Nucleus accumbens (tissue), 56 donors: ENCODE measurements at places on chromosomes 11 and 22.

DNA sequence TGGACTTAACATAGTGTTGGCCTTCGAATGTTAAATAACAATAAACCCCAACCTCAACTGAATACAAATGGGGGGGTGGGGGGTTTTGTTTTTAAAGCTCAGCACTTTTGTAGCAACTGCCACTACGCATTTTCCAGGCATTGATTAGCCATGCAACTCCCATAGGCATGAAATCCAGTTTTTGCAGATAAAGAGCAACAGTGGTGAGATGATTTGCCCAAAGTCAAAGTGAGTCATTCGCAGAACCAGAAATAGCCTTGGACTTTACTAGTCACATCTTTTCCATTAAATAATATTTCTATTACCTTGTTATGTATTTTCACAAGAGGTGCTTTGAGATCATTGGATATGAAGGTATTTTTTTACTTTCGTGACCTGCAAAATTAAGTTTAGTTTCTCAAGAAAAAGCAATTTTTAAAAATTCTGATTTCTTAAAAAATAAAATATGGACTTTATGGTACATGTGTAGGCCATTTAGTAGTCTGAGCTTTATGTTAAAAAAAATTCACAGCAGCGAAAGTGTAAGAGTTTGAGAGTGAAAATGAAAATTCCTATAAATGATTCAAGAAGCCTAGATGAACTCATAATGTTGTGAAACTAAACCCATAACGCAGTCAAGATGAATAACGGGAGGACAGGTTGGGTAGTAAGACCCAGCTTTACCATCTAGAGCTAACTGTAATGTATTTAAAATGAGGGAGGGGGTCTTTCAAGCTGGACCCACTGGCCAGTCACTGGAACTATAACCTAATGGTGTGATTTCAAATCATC is 1.9 kb upstream of the PHF21A start:
- no peak for DNase-seq

DNA sequence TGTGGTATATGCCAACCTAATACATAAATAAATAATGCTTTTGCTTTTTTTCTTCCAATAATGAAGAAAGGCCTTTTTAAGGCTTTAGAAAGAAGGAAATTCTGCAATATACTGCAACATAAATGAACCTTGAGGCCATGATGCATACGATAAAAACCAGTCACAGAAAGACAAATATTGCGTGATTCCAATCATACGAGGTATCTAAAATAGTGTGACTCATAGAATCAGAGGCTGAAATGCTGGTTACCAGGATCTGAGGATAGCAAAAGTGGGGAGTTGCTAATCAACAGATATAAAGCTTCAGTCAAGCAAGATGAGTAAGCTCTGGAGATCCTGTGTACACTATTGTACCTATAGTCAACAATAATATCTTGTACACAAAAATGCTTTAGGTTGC is 24.2 kb downstream of the MS4A6A start:
- DNase-seq: no peak

DNA sequence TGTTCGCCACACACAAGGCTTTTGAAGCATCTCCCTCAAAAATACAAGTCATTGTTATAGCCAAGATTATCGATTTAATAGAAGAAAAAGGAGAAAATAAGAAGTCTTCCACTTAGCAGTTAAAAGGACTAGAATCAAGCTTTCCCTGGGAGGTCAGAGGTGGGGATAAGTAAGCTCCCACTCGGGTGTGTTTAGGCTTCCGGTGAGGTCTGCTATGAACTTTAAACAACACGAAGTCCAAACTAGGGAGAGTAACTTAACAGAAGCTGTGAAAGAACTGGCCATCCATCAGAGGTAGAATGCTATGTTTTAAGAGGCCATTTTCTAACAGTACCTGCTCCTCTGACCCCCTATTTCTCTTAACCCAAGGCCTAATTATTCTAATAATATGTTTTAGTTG is 91.4 kb upstream of the APOA1 start:
- DNase-seq: no peak

- DNase-seq: no peak
Measured at GRCh38 chr11:129636926-129637325, 178.7 kb upstream of the TMEM45B start.

DNA sequence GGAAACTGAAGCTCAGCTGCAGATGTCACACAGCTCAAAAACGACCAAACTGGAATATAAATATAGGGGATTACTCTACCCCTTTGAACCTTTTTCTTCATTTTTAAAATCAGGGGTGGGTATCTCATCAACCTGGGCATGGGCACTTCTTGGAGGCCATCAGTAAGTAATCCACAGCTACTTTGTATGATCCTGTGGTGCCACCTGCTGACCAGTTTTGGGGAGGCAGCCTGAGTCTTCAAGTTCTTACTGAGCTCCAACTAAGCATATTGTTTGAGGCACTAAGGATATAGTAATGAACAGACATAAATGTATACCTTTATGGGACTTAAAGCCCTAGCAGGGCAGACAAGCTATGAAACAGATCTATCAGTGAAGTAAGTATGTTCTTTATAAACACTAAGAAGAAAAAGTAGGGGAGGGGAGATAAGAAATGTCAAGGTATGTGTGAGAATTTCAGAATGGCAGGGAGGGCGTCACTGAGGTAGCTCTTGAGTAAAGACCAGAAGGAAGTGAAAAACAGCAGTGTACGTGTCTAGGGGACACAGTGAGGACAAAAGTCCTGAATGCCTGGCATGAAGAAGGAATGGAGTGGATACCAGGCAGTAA is 18.4 kb downstream of the TUB start:
- DNase-seq: no peak

GRCh38 chr22:20866736-20867135 is 7.9 kb downstream of the SNAP29 start:
- no peak for DNase-seq

- DNase-seq: no peak
Measured at GRCh38 chr11:120021391-120021953, 116.4 kb downstream of the TRIM29 start.
